ENCODE measurements at places on chromosomes 7 and 10.

DNA sequence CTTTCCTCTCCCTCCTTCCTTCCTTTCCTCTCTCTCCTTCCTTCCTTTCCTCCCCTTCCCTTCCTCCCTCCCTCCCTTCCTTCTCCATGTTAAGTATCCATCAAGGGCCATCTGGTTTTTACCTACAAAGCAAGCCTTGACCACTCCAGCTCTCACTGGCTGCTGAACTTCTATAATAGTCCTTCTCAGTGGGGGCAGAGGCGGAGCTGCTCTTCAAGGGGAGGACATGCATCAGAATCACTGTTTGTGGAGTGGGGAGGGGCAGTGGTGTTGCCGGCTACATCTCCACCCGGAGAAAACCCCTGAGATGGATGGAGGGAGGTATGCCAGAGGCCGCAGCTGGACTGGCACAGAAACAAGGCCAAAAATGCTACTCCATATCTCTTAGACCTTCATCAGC, 25.9 kb downstream of the LAMB1 start:
- no peak for DNase-seq

DNA sequence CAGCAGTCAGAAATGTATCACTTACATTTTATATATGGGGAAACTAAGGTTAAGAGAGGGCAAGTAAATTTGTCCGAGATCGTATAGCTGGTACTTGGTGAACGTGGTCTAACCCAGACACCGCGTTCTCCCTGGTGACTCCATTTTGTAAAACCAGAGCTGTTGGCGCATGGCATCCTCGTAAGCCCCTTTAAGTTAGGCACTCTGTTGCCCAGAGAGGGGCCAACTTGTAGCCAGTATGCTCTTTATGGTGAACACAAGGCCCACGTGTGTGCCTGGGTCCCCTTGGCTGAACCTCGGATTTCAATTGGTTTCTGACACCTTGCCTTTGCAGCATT, 39.7 kb upstream of the ZNF518A start:
- DNase-seq = no peak

DNA sequence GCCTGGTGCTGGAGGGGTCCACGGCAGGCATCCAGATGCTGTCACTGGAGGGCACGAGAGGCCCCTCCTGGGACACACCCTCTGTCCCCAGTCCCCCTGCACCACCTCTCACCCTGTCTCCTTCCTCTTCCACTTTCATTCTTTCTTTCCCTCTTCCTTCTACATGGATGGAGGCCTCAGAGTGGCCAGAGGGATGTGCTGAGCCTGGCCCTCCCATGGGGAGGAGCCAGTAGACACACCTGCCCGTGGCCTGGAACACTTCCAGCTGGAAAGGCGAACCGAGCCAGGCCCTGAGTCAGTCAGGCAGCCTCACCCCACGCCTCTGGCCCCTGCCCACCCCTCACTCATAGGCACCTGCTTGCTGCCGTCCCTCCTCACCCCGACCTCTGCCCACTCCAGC, 55.9 kb upstream of the MXI1 start:
- no peak for DNase-seq

DNA sequence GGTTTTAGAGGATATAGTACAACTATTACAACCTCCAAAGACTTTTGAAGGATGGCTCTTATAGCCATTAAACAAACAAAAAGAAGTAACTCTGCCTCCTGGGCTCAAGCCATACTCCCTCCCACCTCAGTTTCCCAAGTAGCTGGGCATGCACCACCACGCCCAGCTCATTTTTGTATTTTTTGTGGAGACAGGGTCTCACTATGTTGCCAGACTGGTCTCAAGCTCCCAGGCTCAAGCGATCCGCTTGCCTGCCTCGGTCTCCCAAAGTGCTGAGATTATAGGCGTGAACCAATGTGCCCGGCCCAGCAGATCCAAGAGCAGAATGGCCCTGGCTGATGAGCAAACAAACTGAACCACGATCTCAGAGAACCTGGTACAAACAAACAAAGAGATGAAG, 16.0 kb downstream of the NANOS1 start:
- no peak for DNase-seq

- no peak for DNase-seq
Measured at GRCh38 chr10:21727452-21728168, 193.6 kb downstream of the MLLT10 start.

DNA sequence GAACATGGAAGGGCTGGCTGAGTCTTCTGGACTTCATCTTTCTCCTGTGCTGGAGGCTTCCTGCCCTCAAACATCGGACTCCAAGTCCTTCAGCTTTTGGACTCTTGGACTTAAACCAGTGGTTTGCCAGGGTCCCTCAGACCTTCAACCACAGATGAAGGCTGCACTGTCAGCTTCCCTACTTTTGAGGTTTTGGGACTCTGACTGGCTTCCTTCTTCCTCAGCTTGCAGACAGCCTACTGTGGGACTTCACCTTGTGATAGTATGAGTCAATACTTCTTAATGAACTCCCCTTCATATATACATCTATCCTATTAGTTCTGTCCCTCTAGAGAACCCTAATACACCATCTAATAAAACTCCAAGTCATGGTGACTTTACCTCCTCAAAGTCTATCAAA, 4.0 kb upstream of the CLEC5A start:
- no peak for DNase-seq

DNA sequence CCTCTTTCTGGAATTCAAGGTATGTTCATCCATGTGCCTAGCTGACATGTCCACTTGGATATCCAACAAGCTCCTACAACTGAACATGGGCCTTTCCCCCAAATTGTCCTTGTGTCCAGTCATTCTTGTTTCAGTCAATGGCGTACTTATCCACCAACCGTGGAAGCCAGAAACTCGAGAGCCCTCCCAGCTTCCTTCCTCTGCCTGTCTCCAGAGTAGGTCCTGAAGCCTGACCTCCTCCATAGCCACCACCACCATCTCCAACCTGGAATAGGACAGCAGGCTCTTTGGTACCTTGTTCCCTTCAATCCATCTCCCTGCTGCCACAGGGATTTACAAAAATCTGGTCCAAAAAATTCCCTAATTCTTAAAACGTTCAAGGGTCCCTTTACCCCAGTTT, 305.1 kb downstream of the RPS24 start:
- DNase-seq = no peak

- no peak for DNase-seq
Measured at GRCh38 chr10:5951721-5952407, 25.5 kb downstream of the IL15RA start.

DNA sequence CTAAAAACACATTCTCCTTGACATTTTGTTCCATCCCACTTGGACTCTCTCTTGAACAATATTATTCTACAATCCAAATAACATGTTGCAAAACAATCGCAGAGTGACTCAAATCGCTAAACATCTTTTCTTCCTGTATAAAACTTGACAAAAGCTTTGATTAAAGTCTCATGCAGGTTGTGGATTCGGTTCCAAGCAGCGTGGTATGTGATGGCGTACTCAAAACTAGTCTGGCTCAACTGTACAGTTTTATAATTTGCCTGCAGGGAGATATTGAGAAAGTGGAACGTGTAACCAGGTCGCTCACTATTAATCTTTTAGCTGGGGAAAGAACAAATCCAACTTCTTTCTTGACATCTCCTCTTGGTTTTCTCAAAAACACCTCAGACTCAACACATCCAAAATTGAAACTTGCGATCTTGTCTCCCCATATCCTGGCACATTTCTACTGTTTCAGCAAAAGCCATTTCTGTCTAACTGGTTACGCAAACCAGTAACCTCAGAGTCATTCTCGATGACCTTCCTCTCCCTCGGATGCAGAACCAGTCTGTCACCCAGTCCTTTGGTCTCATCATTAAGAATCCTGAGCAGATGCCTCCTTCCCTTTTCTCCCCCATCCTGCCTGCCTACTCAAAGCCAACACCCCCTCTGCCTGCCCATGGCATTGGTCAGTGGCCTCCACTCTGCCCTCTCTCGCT, 100.1 kb downstream of the CACNB2 start:
- no peak for DNase-seq

GRCh38 chr10:118031351-118032075, 15.2 kb downstream of the RAB11FIP2 start:
- no peak for DNase-seq

GRCh38 chr7:151781161-151781845, 95.6 kb downstream of the PRKAG2 start:
- DNase-seq = no peak

DNA sequence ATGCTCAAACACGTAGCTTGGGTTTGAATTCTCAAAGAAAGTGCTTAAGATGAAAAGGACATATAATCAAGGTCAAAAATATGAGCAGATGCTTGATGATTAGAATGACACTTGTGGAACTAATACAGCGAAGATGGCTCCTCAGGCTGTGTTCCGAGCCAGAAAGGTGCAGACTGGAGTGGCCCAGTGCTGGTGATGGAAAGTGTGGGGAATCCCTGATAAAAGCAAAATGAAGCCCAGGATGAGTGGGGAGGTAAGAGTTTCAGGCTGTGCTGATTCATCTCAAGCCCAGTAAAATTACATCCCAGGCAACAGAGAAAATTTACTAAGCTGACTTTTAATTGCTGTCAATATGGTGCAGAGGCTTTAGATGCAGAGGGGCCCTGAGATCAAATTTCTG, 77.8 kb upstream of the IKZF1 start:
- DNase-seq = no peak

DNA sequence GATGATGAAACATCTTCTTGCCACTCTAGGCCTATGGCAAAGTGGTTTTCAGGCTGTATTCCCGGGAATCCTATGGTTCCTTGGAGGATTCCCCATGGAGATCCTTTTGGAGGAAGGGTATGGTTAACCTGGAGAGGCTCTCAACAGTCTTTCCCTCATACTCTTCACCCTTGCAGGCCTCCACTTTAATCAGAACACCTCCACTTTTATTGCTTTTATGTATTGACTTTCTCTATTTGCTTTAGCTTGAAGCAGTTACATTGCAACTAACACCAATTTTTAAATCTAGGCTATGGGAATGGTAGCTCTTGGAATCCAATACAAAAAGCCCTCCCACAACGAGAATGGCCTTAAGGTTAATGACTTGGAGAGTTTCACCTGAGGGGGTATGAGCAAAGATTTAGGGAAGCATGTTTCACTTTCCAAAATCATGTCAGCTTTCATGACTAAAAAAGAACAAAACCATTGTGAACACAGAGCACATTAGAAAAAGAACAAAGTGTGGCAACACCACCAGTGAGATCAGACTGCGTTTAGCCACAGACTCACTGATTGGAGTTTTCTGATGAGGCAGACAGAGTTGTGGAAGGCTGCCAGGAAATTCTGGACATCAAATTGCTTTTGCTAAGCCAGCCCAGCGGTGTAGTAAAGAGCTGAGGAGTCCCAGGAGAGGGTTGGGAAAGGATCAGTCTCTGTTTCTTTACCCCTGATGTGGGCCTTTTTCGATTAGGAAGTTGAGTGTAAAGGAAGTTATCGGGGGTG, 130.4 kb upstream of the BMPER start:
- DNase-seq = no peak

GRCh38 chr10:66180581-66181318, 745.1 kb upstream of the LRRTM3 start:
- DNase-seq = peak; percentile 3

Data from BJ (cell line).